H9 (cell line): ENCODE measurements at places on chromosomes 1 and 21. TPM values are rescaled to one million over a fixed set of nuclear protein-coding genes. Genes with fewer than 3 reads are reported as not detected.

Gene OR2L3
- not detected in 2 replicates for total RNA-seq

GRCh38 chr1:57986432-57986831, 560.1 kb downstream of the OMA1 start:
- peaks cover 12% of the 10 kb centered on the region for H3K4me1 ChIP-seq
- H3K27me3 ChIP-seq, result no peaks in the 10 kb centered on the region
- DNase-seq, result no peak

DNA sequence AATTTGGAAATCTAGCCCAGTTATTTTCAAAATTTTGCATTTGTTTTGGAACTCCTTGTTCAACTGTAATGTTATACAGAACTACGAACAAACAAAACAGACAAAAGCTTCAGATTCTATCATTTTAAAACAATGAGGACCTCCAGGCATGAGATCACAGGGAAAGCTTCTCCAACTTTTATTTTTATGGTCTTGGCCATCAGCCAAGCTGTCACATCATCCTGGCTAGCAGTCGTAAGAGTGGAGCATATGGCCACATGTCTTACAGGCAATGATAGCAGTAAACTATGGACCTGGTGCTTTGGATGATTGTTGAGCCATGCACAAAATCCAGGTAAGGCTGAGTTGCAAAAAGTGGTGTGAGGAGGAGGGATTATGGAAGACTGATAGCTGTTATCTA, 299.6 kb downstream of the LMX1A start:
- H3K4me3 ChIP-seq, result no peak overlapping the region
- peaks cover 2% of the 10 kb centered on the region; the same call in 1 of the 2 replicates for H3K4me1 ChIP-seq
- H3K27ac ChIP-seq, result no peak overlapping the region
- no peak for DNase-seq
- H3K36me3 ChIP-seq, result no peaks in the 10 kb centered on the region

- no peaks in the 10 kb centered on the region; the same call in 2 of the 3 replicates for H3K36me3 ChIP-seq
- H3K27me3 ChIP-seq, result peaks cover 46% of the 10 kb centered on the region; the same call in 1 of the 2 replicates
- peak; percentile 43 for DNase-seq
- peak overlapping the region; percentile 79 for H3K4me3 ChIP-seq
Measured at GRCh38 chr1:231039161-231040018, 664 bp downstream of the FAM89A start.

GRCh38 chr1:67085326-67085725, 31.4 kb upstream of the SLC35D1 start:
- no peak for DNase-seq
- no peaks in the 10 kb centered on the region for H3K36me3 ChIP-seq
- no peaks in the 10 kb centered on the region for H3K4me1 ChIP-seq
- H3K27ac ChIP-seq, result no peak overlapping the region
- H3K4me3 ChIP-seq, result no peak overlapping the region
- H3K27me3 ChIP-seq, result no peaks in the 10 kb centered on the region

- no peak overlapping the region for H3K4me3 ChIP-seq
- peaks cover 3% of the 10 kb centered on the region; the same call in 1 of the 2 replicates for H3K4me1 ChIP-seq
- H3K27ac ChIP-seq, result no peak overlapping the region
- no peaks in the 10 kb centered on the region for H3K27me3 ChIP-seq
- H3K36me3 ChIP-seq, result peaks cover 52% of the 10 kb centered on the region
Measured at GRCh38 chr1:110340207-110340468, 961 bp downstream of the RBM15 start.

GRCh38 chr1:234592240-234592639, 17.7 kb downstream of the IRF2BP2 start:
- H3K4me1 ChIP-seq, result no peaks in the 10 kb centered on the region
- H3K4me3 ChIP-seq, result no peak overlapping the region
- peaks cover 9% of the 10 kb centered on the region for H3K36me3 ChIP-seq
- no peak for DNase-seq

Gene ASCL5
- 0.15 and 0.31 TPM in 2 replicates for total RNA-seq

- peaks cover 4% of the 10 kb centered on the region for H3K27me3 ChIP-seq
- H3K36me3 ChIP-seq, result no peaks in the 10 kb centered on the region
- peak; percentile 89 for DNase-seq
- no peak within 1 kb of the TSS for H3K27ac ChIP-seq
Measured at GRCh38 chr1:67832737-67833601, at the start of gene GNG12. TSS of gene GNG12 (minus strand) at chr1:67833467. CDS start at chr1:67707686, 125,781 bp downstream.

DNA sequence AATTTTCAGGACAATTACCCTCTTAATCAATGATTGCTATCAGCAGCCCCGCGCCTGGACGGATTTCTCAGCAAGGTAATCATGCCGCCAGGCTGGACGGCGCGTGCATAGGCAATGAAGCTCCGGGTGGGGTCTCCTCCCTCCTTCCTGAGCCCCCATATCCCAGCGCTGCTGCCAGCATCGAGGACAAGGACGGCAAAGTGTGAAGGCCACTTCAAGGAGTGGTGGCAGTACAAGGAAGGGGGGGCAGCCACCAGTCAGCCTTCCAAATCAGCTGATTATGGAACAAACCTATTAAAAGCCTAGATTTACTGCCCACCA, 51.1 kb downstream of the DMAP1 start:
- no peak overlapping the region for H3K27ac ChIP-seq
- no peaks in the 10 kb centered on the region for H3K27me3 ChIP-seq
- no peak overlapping the region for H3K4me3 ChIP-seq
- no peak for DNase-seq

Gene U2AF1
- 29.7 and 51.9 TPM in 2 replicates for total RNA-seq

DNA sequence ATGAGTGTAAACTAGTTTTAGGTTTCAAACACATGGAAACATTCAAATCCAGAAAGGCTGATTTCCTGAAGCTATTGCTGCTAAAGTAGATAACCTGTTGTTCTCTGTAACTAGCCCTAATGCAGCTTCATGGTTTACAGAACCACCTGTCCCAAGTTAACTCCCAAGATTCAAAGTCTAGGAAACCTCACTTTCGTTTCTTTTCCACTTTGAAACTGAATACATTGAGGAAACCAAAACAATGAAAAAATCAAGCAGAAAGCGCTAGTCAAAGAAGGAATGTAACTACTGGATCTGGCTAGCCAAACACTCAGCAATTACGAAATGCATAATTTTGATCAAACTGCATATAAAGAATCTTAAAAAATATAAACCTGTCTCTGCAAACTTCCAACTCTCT, 17.8 kb downstream of the SLC16A1 start:
- no peak overlapping the region for H3K27ac ChIP-seq
- H3K36me3 ChIP-seq, result peaks cover 13% of the 10 kb centered on the region; the same call in 2 of the 3 replicates
- H3K4me3 ChIP-seq, result no peak overlapping the region
- H3K27me3 ChIP-seq, result no peaks in the 10 kb centered on the region

DNA sequence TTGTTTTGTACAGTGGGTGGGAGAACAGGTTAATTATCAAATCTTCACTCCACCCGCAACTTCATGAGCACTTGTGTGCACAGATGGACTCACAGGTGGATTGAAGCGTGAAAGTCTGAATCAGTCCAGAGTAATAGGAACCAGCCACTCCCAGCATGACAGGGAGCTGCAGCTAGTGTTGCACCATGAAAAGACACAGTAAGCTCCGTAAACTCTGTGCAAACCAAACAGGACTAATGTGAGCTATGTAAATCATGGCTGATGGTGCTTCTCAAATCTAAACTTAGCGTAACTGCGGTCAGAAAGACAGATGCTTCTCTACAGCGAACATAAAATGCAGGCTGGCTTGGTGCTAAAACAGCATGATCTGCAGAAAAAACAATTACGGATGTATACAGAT, 114.4 kb downstream of the CENPF start:
- H3K27ac ChIP-seq, result no peak overlapping the region
- H3K4me3 ChIP-seq, result no peak overlapping the region
- H3K27me3 ChIP-seq, result no peaks in the 10 kb centered on the region

Gene POU2F1
- 54.8 and 62.5 TPM in 2 replicates for total RNA-seq

DNA sequence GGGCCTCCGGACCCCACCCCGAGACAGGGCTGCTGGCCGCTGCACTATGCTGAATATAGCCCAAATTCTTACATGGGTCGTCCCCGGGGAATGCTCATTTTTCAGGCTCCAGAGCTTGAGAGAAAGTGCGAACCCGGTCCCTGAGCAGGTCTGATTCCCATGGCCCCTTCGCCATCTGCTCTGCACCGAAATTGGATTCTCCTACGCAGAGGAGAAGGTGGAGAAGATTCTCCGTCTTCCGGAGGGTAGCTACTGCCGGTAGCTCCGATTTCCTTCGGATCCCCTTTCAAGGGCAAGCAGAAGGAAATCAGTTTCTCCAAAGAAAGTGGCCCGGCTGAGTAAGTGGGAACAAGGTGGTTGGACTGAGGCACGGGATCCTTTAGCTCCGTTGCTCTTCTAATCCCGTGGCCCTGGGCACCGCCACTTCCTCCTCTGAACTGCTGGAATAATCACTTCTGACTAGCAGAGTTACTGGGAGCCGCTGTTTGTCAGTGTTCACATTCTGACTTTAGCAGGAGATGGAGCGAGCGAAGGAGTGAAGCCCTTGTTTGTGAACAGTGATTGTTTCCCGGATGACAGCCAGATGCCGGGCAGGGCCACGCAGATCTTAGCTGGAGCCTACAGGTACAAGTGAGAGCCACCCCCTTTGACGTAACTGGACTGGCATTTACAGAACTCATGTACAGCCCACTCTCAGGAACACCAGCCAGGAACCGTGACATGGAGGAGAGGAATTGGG, 1.1 kb upstream of the ZNF496 start:
- peaks cover 57% of the 10 kb centered on the region for H3K36me3 ChIP-seq
- no peak for DNase-seq
- H3K4me3 ChIP-seq, result peak overlapping the region; percentile 91
- H3K27ac ChIP-seq, result no peak overlapping the region
- no peaks in the 10 kb centered on the region for H3K27me3 ChIP-seq

GRCh38 chr1:244974106-244974505, 109.8 kb upstream of the HNRNPU start:
- no peaks in the 10 kb centered on the region for H3K4me1 ChIP-seq
- no peaks in the 10 kb centered on the region for H3K27me3 ChIP-seq
- no peak overlapping the region for H3K4me3 ChIP-seq
- H3K36me3 ChIP-seq, result peaks cover 10% of the 10 kb centered on the region

- H3K4me3 ChIP-seq, result peak overlapping the region; percentile 69
- no peak overlapping the region for H3K27ac ChIP-seq
- H3K4me1 ChIP-seq, result peaks cover 2% of the 10 kb centered on the region; the same call in 1 of the 2 replicates
- peaks cover 36% of the 10 kb centered on the region; the same call in 1 of the 2 replicates for H3K27me3 ChIP-seq
- DNase-seq, result no peak
Measured at GRCh38 chr1:2526824-2527555, 594 bp upstream of the PANK4 start.

GRCh38 chr1:117658676-117659075, 52.8 kb downstream of the TENT5C start:
- no peak overlapping the region for H3K4me3 ChIP-seq
- H3K27me3 ChIP-seq, result no peaks in the 10 kb centered on the region
- peaks cover 5% of the 10 kb centered on the region for H3K4me1 ChIP-seq
- no peak for DNase-seq

GRCh38 chr1:155321639-155322503, 1.2 kb downstream of the RUSC1 start:
- H3K4me1 ChIP-seq, result peaks cover 2% of the 10 kb centered on the region; the same call in 1 of the 2 replicates
- H3K4me3 ChIP-seq, result peak overlapping the region; percentile 86
- no peaks in the 10 kb centered on the region for H3K27me3 ChIP-seq
- H3K36me3 ChIP-seq, result peaks cover 11% of the 10 kb centered on the region; the same call in 2 of the 3 replicates

DNA sequence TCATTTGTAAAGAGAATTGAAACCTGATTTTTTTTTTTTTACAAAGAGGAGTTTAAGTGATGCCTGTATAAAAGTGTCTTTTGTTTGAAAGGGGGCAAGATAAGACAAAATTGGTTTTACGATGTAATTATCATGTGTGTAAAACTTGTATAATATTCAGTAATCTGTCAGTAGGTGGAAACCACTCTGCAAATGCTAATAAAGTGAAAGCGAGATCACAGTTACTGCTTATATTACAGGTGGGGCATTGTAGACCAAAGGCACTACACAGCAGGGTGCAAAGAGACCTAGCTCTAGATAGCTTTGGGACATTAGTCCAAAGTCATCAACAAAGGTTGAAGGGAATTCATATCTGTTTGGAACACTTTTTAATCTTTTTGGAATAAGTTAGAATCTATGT, 174.2 kb downstream of the LHX8 start:
- H3K27me3 ChIP-seq, result no peaks in the 10 kb centered on the region
- no peaks in the 10 kb centered on the region for H3K36me3 ChIP-seq
- no peak overlapping the region for H3K4me3 ChIP-seq
- DNase-seq, result no peak
- H3K27ac ChIP-seq, result no peak overlapping the region
- H3K4me1 ChIP-seq, result no peaks in the 10 kb centered on the region

DNA sequence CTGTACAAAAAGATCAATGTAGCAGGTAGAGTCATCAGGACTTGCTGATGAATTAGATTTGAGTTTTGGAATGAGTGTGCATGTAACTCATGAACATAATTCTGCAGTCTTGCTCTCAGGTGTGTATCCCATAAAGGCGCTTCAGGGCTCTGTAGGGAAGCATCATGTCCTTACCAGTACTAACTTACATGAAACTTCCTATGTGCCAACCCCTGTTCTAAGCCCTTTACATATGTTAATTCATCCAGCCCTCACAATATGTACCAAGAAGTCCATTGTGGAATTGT, 2.1 kb upstream of the FCRLB start:
- no peaks in the 10 kb centered on the region; the same call in 1 of the 2 replicates for H3K27me3 ChIP-seq
- no peak for DNase-seq
- no peak overlapping the region for H3K27ac ChIP-seq
- no peaks in the 10 kb centered on the region for H3K4me1 ChIP-seq

GRCh38 chr1:93687542-93687941, 5.9 kb upstream of the BCAR3 start:
- DNase-seq, result no peak
- no peak overlapping the region for H3K4me3 ChIP-seq
- 0 out of 2 replicates have a peak, but pooled peaks cover 4% of the 10 kb centered on the region for H3K4me1 ChIP-seq
- H3K27me3 ChIP-seq, result no peaks in the 10 kb centered on the region

DNA sequence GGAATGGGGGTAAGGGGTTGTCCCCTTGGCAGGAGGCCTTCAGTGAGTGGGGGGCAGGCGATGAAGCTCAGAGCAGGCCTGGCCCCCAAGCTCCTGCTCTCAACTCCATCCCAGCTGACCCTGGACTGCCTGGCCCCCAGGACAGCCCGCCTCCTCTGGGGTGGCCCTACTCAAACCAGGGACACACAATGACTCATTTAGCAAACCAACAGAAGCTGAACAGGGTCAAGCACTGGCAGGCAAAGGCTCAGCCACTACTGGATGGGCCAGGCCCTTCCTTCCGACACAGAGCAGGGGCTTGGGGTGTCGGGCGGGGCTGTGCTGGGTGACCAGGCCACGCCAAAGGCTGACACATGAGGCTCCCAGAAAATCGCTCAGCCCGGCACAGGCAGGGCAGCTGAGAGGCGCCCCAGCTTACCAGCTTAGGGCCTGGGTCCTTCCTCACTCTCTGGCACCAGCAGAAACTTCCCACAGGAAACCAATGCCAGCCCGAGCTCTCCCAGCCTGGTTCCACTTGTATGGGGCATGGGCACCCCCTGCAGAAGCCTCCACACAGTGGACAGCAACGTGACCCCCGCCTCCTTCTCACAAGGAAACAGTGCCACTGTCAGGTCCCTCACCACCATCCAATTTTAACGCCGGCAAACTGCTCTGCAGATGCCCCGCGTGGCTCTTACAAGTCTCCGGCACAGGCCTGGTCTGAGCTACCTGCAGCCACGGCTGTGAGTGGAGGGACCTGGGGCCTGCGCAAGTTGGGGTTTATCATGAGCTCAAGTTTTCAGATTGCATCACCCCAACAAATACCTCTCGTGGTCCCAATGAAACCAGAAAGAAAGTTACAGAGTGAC, 114.3 kb downstream of the NPHP4 start:
- no peaks in the 10 kb centered on the region for H3K4me1 ChIP-seq
- H3K36me3 ChIP-seq, result peaks cover 46% of the 10 kb centered on the region
- H3K27ac ChIP-seq, result no peak overlapping the region
- H3K4me3 ChIP-seq, result no peak overlapping the region
